ENCODE measurements at places on chromosomes 6 and 20.

GRCh38 chr20:45183084-45183483, 8.4 kb downstream of the PI3 start:
- no peak for DNase-seq

DNA sequence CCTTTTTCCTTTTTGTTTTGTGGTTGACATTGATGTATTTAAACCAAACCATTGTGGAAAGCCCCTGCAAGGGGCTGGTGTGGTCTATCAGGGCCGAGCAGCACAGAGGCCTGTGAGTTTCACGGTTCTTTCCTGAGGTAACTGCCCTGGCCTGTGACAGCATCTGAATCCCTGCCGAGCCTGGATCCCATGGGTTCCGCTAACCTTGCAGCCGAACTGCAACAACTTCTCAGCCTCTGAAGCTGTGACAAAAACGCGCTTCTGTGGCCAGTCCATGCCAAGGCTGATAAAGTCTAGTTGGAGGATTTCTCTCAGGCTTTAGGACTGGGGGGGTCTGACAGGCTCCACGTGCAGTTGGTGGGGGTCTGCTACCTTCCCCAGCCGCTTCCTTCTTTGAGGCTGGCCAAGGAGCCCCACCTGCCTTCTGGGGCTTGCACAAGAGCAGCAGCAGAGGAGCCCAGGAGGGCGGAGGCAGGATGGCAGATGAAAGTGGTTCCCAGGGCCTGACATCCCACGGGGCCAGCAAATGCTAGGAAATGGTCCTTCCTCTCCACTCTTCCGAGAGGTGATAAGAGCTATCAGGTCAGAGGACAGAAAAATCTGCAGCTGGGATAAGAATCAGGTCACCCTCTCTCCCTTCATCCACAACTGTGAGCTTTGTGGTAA, 150.9 kb downstream of the PREX1 start:
- DNase-seq, result no peak

- no peak for DNase-seq
Observed at GRCh38 chr6:51963980-51964379, 123.4 kb downstream of the PKHD1 start.

GRCh38 chr6:114051031-114051430, 80.1 kb upstream of the HDAC2 start:
- DNase-seq, result no peak

DNA sequence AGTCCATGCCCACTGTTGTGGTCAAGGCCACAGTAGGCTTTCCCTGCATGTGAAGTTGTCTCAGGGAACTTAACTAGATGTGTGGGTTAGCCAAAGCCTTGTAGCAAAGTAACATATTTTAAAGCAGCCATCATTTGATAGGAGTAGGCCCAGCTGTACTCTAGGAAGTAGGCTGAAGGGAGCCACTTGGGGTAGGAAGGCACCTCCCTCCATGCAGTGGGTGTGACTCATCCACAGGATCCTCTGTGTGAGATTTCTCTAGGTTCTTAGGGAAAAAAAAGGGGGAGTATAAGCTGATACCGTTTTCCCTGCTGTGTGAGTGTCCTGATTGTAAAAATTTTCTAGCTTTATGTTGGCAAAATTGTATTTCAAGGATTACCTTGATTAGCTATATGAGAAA, 44.7 kb downstream of the VAPB start:
- no peak for DNase-seq

- DNase-seq, result no peak
Observed at GRCh38 chr6:39231521-39232243, 2.4 kb upstream of the KCNK5 start.

DNA sequence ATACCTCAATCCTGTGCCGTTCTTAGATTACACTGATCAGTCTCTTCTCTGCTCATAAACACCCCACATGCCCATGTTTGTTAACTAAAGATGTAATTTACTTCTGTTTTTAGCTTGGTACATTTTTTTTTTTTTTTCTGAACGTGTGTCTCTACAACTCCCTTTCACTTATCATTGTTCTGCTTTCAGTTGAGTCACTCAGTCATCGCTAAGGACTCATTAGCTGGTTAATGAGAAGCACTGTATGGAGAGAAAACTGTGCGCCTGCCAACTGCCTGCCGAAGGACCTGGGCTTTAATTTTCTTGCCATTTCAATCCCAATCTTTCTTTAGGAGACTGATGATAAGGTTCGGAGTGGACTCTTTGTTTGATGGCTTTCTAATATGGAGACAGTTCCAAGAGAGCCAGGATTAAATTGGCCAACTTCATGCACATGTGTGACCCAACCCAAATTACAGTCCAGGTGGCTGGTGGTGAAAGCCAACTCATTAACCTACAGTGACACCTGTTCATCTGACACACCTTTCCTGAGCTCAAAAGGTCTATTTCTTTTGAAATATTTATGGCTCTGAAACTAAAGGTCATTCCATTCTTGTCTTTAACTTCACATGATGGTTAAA, 334.1 kb downstream of the BCKDHB start:
- no peak for DNase-seq

DNA sequence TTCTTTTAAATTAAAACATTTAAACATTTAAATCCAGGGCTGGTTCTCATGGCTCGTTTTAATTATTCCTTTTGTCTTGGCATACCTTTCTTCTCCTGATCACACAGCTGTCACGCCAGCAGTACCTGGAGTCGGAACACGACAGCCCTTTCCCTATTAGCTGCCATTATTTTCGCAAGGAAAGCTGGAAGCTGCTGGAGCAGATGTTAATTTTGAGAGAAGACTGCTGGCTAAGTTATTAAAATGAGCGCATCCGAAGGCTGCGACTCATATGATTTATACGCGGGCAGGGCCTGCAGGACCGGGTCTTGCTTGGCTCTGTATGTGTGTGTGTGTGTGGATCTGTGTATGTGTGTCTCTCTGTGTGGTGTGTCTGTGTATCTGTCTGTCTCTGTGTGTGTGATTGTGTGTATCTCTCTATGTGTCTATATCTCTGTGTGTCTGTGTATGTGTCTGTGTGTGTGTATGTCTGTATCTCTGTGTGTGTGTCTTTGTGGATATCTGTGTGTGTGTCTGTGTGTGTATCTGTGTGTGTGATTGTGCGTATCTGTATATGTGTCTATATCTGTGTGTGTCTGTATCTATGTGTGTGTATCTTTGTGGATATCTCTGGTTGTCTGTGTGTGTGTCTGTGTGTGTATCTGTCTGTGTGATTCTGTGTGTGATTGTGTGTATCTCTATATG, 191.5 kb downstream of the CDH4 start:
- no peak for DNase-seq

DNA sequence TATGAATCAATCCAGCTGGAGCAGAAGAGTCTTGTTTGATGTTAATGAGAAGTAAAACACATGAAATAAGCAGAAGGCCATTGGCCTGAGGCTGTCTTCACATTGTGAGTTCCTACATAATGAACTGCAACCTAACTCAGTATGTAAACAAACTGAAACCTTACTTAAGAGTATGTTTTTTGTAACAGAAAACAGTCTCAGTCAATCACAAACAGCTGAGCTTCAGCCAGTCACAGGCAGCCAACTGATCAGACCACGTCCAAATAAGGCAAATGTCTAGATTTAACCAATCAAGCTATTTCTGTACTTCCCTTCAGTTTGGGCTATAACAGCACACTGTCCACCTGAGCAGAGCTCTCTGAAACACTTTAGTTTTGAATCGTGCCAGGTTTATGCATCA, 234.7 kb downstream of the TRDN start:
- no peak for DNase-seq

DNA sequence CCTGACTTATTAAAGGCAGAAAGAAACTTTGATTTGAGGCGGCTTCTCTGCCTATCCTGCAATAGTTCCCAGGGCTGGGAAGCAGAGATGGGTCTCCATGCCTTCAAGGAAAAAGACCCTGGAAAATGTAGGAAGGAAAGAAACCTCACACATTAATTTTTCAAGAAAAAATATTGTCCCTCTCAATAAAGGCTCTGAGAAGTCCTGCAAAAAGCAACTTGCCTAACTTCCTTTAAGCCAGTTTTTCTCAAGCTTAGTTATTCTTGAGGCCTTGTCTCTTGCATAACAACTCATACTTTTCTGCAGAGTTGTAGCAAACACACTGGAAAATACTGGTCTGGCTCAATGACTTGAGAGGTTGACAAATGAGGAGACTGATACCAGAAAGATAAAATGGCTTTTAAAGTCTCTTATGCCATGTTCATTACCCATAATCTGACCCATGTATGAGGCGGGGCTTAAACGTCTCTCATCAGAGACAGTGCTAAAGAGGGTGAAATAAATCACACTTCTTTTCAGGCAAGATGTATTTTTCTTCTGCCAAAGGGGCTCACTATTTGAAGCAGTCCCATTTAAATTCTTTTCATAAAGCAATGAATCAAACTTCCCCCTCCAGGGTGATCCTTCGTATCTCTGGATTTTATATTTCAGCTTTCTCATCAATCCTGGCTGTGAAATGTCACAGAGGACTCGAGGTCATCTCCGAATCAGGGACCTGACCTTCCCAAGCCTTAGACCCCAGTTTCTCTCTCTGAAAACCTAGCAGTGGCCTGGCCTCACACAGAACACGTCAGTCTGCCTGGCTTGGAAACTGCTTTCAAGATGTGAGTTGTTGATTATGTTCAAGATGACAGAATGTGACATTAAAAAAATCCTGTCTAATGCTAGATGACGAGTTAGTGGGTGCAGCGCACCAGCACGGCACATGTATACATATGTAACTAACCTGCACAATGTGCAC, 82.3 kb upstream of the KCNG1 start:
- DNase-seq, result no peak

GRCh38 chr6:153106021-153106420, 25.1 kb downstream of the RGS17 start:
- no peak for DNase-seq

DNA sequence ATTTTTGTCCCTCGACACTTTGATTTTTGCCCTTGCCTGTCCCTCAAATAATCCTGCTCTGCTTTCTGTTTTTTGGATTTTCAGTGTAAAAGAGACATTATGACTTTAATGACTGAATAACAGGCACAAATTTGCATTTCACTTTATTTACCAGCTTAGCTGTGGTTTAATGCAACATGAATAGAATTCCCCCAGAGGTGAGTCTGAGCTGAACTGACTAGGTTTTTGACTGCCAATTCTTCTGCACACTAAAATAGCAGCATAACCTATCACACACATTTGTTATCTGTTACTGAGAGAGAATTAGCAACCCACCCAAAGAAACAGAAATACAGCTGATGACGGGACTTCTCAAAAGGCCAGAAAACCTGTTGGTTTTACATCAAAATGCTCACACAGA, 3.9 kb upstream of the RBM24 start:
- no peak for DNase-seq

DNA sequence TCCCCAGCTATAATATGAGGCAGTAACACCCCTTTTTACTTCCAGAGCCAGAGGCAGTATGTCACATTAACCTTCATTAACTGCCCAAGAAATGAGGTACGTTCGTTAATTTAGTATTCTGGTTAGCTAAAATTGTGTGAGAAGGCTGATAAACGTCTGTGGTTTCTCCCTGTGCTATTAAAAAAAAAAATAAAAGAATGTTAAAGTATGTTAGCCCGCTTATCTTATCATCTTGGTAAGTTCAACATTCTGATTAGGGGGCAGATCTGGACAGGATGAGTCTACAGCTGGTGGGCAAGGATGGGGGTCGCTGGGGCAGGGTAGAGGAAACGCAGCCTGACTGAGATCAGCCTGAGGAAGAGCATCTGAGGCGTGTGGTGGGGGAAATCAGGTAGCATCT, 154.0 kb downstream of the PRL start:
- DNase-seq, result no peak

DNA sequence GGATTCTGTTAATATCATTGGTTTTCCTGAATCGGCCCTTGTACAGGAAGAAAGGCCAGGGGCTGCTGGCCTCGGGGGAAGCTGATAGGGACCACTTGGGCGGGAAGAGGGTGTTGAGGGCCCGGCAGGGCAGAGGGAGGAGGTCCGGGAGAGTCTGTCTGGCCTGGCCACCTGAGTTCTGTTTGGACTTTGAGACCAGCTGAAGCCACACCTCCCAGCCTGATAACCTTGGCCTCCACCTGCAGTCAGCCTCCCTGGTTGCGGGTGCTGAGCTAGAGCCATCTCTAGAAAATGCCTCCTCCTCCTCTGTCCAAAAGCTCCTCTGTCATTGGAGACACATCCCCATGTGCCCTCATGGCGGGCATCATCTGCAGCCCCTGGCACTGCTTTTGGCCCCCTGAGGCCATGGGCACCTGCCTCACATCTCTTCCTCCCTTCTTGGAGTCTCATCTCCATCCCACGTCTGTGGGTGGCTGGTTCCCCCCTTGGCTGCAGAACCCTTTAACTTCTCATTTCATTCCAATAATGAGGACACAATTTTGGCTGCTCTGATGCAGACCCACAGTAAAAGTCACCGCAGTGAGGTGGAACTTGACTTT, 16.6 kb downstream of the APCDD1L start:
- no peak for DNase-seq

DNA sequence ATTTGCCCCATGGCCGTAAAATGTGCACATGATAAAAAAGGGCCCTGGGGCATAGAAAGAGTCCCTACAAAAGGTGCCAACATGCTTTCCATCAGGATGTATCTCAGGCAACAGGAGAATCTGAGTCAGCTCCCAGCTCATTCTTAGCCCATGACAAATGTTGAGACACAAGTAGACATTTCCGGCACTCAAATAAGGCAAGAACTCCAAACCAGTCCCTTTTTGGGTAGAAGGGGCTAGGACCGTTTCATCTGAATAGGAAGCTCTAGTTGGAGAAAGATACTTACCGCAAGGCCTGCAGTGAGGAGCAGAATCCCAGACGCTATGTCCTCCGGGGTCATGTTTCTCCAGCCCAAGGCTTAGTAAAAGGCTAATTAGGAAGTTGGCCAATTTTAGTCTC, 261.0 kb upstream of the RIN2 start:
- no peak for DNase-seq

GRCh38 chr20:18992418-18992817, 178.8 kb downstream of the SCP2D1 start:
- no peak for DNase-seq

GRCh38 chr6:150857945-150858308, 7.6 kb upstream of the MTHFD1L start:
- DNase-seq, result no peak

DNA sequence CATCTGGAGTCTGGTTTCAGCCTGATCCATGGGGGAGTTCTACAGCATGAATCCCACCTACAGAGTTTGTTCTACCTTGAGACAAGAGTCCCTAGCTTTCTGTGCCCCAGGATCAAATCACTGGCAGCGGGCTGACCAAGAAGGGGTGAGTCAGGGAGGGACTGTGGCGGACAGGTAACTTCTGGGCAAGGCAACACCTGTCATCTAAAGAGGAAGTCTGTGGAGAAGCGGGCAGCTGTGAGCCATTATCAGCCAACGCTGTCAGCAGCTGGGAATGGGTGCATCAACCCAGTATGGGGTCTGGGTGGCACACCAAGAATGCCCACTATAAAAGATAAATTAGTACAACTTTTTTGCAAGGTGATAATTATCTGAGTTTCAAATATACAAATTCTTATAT, 45.9 kb downstream of the UBE3D start:
- no peak for DNase-seq

- DNase-seq, result no peak
Observed at GRCh38 chr6:42226161-42226611, 8.5 kb upstream of the MRPS10 start.
